T-helper 17 cell (primary cell): ENCODE measurements at places on chromosomes 16 and 17. TPM values are rescaled to one million over a fixed set of nuclear protein-coding genes. Genes with fewer than 3 reads are reported as not detected.

DNA sequence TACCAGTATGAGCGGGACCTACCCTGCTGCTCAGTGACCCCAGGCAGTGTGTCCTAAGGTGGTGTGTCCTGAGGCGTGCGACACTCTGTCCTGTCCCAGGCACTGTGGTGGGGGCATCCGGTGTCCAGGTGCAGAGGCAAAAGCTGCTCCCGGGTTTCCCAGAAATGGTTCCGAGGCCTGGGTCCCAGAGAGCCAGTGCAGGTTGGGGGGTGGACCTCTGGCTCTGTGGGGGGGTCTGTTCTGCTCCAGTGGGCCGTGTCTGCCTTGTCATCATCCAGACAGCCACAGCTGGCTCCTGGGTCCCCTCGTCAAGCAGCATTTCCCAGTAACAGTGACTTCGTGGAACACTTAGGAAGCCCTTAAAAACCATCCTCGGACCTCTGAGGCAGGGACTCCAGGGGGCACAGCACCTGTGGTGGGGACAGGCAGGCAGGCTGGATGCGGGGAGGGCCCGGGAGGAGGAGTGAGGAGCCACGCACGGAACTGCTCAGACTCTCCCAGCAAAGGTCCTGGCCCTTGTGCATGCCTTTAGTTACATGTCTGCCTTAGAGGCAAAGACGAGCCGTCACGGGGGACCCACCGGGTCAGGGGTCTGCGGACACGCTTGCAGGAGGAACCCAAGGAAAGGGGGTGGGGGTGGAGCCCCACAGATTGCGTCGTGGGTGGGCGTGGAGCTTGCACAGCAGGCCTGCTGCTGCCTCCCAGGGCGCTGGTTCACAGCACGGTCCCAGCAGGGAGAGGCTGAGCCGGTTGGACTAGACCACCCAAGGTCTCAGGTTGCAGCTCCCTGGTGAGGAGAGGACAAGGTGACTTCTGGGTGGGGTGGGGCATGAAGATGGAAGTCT is 5.6 kb downstream of the SLC16A3 start:
- no peak for DNase-seq

The COQ9 gene
- 15.3 TPM for total RNA-seq

- no peak for DNase-seq
Observed at GRCh38 chr17:77323413-77324171, 182.8 kb downstream of the SEC14L1 start.

The TUBB3 gene
- 0.52 TPM for total RNA-seq

The TVP23A gene
- not detected for total RNA-seq
